ENCODE measurements at places on chromosomes 11 and 22.

- no peak for DNase-seq
Observed at GRCh38 chr11:75714211-75714610, 3.4 kb upstream of the MOGAT2 start.

GRCh38 chr11:6693342-6694228, 10.4 kb upstream of the MRPL17 start:
- peak; percentile 90 for DNase-seq

DNA sequence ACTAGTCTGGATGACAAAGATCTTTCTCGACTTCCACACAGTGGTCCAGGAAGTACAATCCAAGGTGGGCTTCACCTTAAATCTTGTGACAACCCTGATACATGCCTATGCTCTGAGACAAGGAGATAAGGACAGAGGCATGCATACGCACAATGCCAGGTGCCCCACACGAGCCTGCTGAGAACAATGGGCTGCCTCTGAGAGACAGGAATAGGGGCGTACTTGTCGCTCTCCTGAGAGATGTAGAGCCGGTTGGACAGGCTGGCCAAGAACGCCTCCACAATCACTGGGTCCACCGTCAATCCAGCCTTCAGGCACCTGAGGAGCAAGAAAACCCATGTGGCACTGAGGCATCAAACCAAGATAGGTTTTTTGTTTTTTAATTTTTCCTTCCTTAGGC, 25.5 kb downstream of the SERPIND1 start:
- DNase-seq, result no peak

DNA sequence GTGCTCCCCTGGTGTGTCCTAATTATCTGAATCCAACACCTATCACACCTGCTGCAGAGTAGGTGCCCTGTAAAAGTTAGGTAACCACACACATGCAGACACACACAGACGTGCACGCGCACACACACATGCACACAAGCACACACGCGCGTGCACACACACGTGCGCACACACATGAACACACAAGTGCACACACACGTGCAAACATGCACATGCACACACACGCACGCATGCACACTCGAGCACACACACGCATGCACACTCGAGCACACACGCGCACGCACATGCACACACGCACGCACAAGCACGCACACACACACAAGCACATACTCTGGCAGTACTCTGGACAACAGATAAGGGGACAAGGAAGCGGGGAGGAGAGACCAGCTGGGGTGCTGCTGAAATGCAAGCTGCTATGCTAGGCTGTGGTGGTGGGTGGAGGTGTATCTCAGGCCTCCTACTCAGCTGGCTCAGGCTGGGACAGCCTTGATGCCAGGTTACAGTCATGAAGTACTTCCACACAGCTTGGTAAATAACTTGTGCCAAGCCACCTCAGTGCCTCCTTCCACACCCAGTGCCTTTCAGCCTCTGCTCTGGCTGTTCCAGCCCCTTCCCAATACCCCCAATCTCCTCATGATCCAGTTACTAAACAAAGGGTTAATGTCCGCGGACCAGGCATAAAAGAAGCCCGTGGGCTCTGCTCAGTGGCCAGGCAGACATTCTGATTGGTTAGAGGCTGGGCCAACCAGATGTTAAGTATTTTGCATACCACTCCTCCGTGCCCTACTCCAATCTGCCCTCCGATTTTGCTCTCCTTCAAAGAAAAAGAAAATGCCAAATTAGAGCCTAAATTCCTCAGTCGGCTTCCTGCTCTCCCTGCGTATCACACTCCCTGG, 374.1 kb downstream of the TENM4 start:
- no peak for DNase-seq

- no peak for DNase-seq
Observed at GRCh38 chr11:16511116-16512114, 155.1 kb upstream of the SOX6 start.

DNA sequence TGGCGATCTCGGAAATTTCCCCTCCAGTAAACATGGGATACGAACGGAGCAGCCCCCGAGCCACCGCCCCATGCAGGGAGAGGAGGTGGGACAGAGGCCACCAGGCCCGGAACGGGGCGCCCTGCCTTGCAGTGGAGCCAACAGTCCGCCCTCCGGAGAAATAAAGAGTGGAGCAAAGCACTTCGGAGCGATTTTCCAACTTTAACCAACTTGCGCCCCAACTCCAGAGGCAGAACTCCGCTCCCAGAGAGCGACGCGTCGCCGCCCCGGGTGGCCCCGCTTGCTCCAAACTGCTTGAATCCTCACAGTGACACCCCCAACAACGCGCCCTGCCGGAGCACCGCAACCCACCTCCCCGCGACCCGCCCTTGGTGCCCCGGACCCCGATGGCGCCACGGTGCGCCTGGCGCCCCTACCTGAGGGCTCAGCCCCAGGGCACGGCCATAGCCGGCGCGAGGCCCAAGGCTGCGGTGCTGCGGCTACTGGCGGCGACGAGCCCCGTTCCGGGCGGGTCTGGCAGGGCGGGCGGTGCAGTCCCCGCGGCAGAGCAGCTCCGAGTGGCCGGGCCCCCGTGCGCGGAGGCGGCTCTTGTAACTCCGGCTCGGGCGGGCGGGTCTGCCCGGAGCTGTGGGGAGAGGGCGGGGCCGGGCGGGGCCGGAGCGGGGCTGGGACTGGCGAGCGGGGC, at the start of gene AHNAK:
Gene AHNAK, minus strand, starts transcription at position 563 of the 685 bp plus-strand sequence. CDS start 10,708 bp downstream, outside the sequence.
- peak; percentile 84 for DNase-seq

- DNase-seq, result no peak
Observed at GRCh38 chr11:133841279-133842043, 3.9 kb downstream of the SPATA19 start.

DNA sequence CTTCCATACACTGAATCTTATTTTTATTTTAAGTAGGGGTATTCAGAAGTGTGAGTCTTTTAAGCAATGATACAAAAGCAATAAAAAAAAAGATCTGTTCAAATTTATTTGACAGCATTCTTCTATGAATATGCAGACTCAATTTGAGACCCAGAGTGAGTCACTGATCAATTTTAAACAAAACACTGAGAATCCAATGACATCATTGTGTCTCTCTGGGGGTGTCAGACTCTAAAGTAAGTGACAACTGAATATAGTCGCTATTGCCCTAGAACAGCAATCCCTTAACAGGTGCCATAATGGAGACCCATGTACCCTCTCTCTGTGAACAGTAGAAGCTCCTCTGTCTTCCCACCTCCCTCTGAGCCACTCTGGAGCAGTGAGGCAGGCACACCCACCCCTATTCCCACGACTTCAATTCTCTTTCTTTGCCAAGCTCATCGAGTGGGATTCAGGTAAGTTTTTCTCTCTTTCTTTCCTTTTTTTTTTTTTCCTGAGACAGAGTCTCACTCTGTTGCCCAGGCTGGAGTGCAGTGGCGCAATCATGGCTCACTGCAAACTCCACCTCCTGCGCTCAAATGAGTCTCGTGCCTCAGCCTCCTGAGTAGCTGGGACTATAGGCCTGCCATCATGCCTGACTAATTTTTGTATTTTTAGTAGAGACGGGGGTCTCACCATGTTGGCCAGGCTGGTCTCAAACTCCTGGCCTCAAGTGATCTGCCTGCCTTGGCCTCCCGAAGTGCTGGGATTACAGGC, 5.1 kb upstream of the RPS3 start:
- no peak for DNase-seq

DNA sequence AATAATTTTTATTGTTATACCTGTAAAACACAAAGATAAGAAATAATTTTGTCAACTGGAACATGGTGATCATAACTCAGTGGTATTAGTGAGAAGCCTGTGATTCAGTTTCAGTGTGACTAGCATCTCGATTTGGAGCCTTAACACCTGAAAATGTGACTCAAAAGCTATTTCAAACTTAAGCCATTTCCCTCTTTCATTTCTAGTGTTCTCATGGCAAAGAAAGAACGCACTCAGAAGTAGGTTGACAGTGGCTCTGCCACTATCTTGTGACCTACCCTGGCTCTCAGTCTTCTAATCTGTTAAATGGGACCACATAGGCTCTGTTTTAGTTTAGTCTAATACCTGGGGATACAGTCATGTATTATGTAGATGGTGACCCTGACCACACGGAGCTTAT, 62.7 kb downstream of the ISX start:
- no peak for DNase-seq

DNA sequence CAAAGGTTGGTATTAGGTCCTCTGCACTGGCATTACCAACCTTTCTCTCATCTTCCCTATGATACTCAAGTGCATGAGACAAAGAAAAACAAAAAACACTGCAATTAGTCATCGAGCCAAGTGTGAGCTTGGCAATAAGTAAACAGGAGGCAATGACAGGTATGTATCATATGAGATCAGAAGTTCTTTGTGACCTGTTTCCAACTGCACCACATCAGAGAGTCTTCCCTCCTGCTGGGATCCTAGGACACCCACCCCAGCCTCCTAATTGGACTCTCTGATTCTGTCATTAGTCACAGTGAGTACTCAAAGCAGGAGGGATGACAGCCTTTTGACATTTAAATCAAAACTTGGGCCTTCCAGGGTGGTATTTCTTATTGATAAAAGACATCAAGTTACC, 7.8 kb upstream of the JAML start:
- DNase-seq, result no peak

- DNase-seq, result no peak
Observed at GRCh38 chr11:120648771-120649170, 137.2 kb downstream of the GRIK4 start.

DNA sequence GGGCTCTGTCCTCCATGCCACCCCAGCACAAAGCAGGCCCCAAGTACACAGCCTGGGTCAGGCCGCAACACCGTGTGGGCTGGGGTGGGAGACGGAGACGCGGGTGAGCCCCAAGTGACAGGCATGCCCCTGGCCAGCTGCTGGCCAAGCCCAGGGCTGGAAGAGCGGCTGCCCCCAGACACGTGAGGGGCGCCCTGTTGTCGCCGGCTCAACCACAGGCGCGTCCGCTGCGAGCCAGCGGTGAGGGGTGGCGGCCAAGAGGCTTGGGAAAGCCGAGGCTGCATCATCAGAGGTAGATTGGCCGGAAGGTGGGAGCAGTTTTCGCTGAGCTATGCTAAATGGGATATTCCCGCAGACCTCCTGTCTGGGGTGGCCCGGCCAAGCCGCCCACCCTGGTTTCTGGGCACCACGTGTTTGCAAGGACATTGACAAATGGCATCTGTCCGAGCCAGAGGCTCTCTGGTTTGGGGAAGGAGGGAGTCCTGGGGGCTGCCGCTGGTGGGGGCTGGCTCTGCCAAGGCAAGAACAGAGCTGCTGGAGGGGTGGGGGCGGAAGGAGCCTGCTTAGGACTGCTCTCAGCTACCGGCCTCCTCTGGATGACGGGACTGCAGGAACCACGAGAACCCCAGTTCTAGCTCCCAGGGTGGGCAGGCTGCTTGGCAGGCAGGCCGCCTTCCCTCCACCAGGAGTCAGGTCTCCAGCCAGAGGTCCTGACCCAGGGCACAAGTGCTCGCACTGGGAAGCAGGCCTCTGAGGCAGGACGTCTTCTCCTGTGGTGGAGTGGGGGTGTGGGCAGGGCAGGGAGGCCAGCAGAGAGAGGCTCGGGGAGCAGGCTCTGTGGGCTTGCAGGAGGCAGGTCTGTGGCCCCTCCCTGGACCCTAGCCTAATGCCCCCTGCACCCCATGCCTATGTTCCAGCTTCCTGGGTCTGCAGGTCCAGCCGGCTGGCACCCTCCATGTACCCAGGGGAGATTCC, 552 bp downstream of the PRR33 start:
- DNase-seq, result no peak

GRCh38 chr11:48109046-48109666, 107.5 kb upstream of the OR4B1 start:
- peak; percentile 52 for DNase-seq

GRCh38 chr11:76885390-76886097, 24.8 kb downstream of the ACER3 start:
- DNase-seq, result peak; percentile 77

DNA sequence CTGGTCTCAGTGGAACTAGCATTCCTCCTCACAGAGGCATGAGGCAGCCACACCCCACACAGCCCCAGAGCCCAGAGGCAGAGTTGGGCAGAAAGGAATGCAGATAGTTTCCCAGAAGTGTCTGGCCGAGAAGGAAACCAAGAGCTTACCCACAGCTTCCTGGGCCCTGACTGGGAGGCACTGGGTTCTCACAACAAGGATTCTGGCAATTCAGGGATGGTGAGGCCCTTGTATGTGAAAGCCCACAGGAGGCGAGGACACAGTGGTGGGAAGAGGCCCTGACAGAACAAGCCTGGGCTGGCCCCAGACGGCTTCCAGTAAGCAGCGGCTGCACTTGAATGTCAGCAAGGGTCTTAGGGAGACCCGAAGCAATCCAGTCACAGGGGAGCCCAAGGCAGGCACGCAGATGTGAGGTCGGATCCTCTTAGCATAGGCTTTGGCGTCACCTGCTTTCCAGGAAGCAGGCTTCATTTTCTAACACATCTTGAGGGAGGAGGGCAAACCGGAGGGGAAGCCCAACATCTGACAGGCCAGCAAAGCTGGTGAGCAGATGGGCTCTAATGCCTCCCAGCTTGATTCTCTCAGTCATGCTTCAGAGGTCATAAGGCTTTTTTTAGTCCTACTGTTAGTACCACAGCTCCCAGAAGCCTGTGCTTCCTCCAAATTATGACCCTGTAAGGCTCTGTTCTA, 78.3 kb upstream of the AKIP1 start:
- DNase-seq, result no peak

DNA sequence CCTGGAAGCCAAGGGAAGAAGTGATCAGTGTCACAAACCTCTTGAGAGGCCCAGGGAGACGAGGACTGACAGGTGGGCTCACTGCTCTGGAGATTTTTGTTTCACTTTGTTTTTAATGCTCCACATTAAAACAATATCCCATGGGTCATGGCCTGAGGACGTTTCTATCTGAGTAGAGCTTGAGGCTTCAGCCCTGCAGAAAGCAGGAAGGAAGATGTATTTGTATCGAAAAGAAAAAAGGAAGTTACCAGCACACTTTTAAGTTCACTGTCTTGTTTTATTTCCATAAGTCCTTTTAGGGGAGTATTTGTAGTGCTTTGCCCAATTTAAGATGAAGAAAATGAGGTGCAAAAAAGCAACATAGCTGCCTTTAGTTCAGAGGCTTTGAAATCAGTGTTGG, 191.1 kb downstream of the GRIK4 start:
- no peak for DNase-seq

DNA sequence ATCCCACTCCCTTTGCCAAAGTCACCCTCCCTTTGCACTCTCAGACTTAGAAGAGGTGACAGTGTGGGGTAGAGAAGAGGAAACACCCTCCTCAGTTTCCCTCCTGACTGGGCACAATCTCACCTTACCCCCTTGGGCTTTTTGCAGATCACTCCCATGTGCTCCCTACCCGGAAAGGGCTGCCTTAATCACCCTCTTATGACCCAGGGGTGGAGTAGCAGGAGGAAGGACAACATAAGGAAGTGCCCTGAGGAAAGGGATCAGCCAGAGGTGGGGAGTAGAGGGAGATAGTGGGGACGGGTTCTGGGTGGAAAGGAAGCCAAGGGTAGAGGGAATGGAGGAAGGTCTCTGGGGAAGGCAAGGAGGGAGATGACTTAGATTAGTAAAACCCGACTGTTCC, 52.0 kb downstream of the NRXN2 start:
- DNase-seq, result peak; percentile 55

- DNase-seq, result no peak
Observed at GRCh38 chr22:40714499-40715337, 35.4 kb downstream of the MCHR1 start.

All from suppressor macrophage treated with lipopolysaccharide for 4 hours (primary cell).